NAMALWA (cell line): ENCODE measurements at places on chromosomes 6 and 20.

- DNase-seq, result no peak
These were observed 519.2 kb upstream of the MAP3K7 start for GRCh38 chr6:91106083-91106482.

- DNase-seq, result no peak
These were observed 150.8 kb downstream of the OR2B2 start for GRCh38 chr6:27761391-27761790.

- DNase-seq, result no peak
These were observed 6.2 kb downstream of the ULBP2 start for GRCh38 chr6:149948011-149948410.

- no peak for DNase-seq
These were observed 119.2 kb downstream of the TOX2 start for GRCh38 chr20:44033873-44034272.

DNA sequence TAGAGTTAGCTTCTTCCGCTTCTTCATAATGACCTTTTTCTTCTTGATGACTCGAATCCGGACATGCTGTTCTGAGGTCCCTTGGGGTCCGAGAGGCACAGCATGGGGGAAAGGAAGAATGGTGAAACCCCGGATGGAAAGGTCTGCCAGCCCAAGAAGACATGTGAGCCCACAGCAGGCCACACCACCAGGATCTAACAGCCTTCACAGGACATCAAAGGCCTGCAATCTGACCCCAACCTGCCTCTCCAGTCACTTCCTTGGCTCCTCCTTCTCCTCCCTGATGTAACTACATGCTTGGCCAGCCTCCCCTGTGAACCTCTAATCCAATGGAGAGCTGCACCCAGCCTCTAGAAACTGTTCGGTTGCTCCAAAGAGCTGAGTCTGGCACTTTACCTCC is 1.6 kb downstream of the CPXM1 start:
- peak; percentile 19 for DNase-seq

DNA sequence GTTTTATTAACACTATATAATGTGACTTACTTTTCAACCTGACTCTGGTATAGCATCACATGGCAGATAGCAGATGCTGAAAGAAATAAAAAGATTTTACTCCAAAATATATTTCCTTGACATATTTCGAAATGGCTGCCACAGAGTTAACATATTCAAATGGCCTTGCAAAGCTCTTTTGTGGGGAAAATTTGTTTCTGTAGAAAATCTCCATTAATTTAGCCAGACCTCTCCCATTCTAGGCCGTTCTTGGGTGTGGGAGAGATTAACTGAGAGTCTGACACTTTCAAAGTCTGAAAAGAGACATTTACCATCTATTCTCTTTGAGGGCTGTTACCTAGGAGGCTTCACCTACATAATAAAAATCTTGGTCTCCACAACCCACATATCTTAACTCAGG is 217.2 kb downstream of the OTOR start:
- DNase-seq, result no peak

GRCh38 chr6:31401403-31401802 is 2.0 kb upstream of the MICA start:
- DNase-seq, result no peak

DNA sequence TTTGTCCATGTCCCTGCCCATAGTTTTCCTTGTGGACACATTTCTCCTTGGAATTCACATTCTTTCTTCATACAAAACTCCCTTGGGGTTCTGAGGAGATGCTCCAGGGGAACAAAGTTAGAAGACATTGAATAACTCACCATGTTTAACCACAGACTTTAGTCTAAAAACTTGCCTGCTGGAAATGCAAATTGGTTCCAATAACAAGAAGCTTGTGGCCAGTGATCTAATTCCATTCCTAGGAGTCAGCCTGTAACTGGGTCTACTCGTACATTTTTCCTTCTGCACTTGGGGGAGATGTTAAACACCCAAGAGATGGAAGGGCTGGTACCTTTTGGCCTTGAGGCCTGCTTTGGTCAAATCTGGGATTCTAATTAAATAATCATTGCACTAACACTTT is 60.2 kb downstream of the SCML4 start:
- DNase-seq, result no peak

- no peak for DNase-seq
These were observed 409.6 kb upstream of the SLC35B3 start for GRCh38 chr6:8844968-8845367.

DNA sequence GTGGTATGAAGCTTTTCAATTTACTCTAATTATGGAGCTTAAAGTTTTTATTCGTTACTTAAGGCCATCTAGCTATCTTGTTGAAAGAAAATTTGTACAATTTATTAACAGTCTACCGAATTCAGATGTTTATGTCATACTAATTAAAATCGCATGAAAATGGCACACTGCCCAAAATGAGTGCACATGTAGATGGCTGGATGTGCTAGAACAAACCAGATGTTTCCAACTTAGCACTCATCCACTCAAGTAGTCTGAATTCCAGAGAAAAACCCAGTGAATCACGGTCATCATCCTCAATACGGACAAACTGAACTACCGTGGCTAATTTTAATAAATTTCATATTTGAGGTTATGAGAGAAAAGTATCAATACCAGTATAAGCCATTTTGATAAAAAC is 70.4 kb downstream of the COL12A1 start:
- DNase-seq, result no peak

DNA sequence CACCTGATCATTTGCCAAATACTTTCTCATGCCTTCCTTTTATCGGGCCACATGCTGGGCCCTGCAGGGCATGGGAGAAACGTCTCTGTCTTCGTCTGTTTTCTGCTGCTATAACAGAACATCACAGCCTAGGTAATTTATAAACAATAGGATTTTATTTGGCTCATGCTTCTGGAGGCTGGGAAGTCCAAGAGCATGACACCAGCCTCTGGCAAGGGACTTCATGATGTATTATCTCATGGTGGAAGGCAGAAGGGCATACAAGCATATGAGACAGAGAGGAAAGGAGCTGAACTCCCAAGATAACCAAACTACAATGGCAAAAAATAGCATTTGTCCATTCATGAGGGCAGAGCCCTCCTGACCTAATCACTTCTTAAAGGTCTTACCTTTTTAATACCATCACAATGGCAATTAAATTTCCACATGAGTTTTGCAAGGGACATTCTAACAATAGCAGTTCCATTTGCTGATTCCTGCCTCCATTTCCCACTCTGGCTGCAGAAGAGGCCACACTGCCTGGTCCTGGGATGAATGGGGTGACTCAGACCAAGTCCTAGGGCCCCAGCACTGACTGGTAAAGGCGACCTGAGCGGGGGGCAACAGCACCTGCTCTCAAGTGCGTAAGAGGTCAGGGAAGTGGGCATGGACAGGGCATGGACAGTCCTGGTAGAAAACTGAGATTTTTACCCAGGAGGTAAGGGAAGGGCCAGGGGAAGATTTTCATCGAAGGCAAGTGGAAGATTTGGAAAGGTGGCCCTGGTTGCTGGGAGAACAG is 5.1 kb upstream of the ZBP1 start:
- no peak for DNase-seq

DNA sequence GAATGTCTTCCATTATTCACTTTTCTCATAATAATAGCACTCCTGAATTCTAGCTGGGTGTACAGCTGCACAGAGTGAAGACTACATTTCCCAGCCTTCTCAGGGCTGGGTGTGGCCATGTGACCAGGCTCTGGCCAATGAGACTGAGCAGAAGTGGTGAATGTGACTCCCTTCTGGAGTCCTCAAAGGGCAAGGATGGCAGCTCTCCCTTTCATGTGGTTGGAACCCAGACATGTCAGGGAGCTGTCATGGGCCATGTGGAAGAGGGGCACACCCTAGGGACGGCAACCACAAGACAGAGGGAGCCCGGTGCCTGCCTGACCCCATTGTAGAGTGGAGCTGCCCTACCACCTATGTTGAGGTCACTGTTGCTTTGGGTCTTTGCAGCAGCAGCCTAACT is 312.8 kb upstream of the SULF2 start:
- DNase-seq, result peak; percentile 10

DNA sequence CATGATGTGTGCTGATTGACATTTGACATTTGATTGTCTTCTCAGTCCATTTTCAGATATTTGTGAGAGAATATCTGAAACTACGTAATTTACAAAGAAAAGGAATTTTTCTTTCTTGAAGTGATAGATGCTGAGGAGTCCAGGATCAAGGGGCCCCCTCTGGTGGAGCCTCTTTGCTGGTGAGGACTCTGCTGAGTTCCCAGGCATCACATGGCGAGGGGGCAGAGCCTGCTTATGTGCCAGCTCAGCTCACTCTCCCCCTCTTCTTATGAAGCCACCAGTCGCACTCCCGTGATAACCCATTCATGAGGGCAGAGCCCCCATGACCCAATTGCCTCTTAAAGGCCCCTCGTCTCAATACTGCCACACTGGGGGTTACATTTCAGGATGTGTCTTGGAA is 91.3 kb downstream of the RPP40 start:
- DNase-seq, result no peak

- DNase-seq, result no peak
These were observed 59.7 kb downstream of the PFDN4 start for GRCh38 chr20:54267483-54268003.
